ENCODE measurements at places on chromosomes 12 and 14.

DNA sequence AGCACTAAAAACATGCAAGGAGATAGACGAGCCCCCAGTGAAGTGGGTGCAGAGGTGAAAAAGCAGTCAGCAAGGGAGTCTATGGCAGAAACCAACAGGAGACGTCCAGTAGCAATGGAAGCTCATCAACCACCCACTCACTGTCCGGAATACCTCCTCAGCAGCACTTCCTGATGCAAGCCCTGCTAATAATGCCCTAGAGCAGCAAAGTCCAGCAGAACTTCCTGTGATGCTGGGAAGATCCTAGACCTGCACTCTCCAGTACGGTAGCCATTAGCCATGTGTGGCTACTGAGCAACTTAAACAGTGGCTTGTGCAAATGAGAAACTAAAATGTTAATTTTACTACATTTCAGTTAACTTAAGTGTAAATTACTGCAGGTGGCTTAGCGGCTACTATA is 11.0 kb downstream of the SERPINA9 start:
- DNase-seq, result no peak

DNA sequence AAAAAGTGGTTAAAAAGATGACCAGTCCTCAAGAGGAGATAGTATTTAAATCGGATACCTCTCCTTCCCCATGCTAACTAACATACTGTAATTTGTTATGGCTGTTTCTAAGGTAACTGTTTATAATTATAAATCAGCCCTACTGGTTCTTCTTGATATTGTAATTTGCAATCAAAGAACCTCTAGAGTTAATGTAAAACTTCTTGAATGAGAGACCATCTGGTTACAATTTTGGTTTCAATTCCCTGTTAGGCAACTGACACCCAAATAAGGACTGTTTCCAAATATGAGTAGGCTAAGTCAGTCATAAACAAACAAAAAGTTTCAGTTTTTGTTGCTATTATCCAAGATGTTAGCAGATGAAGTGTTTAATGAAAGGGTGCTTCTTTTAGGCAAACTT is 120.2 kb upstream of the DNM1L start:
- no peak for DNase-seq

DNA sequence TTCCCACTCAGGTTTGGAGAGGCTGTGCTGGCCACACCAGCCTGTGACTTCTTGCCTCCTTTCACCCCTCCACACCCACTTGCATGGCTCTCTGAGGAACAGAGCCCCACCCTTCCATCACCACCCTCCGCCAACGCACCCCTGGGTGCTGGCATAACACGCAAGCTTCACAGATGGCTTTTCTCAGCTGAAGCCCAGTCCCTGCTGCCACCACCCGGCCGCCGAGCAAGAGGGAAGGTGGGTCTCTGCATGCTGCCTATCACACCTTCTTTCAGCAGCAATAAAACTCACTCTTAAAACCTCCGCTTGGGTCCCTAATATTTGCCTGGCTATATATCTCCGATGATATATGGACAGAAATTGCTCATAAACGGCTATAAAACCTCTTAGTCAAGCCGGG is 41.6 kb downstream of the SMUG1 start:
- no peak for DNase-seq

GRCh38 chr14:24232645-24233537 is at the start of gene GMPR2:
Gene GMPR2, plus strand, starts transcription at chr14:24232929. Its CDS starts 325 bp downstream, at chr14:24233254.
- no peak for DNase-seq

DNA sequence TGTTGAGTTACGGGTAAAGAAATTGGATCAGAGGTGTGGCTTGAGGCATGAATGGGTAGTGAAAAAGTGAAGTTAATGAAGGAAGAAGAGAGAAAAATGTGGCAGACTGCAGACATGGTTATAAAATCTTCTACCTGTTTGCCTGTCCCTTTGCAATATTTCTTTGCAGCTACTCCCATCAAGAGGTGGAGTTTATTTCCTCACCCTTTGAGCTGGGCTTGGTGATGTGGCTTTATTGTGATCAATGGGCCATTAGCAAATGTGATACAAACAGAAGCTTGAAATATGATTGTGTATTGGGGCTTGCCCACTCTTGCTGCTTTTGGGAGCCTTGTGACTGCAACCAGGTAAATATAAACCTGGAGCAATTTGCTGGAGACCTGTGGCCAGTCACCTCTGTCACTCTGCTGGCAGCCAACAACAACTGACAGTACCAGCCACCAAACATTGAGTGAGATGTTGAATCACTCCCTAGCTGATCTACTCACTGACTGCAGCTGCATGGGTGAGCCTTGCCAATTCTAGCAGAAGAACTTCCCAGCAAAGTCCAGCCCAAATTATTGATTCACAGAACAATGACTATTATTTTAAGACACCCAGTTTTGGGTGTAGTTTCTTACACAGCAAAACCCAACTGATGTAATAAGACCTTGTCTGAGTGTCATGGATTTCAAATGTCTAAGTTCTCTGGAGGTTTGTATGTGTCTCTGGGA is 151.0 kb upstream of the ATP2B1 start:
- no peak for DNase-seq

DNA sequence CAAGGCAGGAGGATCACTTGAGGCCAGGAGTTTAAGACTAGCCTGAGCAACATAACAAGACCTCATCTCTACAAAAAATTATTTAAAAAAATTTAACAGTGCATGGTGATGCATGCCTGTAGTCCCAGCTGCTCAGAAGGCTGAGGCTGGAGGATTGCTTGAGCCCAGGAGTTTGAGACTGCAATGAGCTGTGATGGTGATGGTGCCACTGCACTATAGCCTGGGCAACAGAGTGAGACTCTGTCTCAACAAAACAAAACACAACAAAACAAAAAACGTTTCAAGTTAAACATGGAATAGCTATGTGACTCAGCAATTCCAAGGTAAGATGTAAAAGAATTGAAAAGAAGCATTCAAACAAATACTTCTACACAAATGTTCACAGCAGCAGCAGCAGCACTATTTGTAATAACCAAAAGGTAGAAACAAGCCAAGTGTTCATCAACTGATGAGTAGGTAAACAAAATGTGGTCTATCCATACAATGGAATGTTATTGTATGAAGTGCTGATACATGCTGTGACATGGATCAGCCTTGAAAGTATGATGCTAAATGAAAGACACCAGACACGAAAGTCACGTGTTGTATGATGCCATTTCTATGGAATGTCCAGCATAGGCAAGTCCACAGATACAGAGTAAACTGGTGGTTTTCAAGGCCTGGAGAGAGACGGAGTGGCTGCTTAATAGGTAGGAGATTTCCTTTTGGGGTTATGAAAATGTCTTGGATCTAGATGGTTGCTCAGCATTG is 31.4 kb downstream of the CFAP251 start:
- no peak for DNase-seq

DNA sequence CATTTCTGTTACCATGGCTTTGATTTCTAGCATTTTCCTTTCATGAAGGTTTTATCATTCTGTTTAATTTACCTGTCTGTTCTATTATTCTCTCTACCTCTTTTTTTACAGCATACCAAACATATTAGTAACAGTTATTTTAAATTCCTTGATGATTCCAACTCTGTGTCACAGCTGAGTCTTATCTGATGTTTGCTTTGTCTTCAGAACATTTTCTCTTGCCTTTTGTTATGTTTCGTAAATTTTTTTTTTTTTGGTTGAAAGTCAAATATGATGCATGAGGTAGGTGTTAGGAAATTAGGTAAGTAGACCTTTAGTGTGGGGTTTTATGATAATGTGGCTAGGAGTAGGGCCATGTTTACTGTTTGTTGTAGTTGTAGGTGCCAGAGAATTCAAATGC is 496.4 kb downstream of the FOXG1 start:
- DNase-seq, result no peak

DNA sequence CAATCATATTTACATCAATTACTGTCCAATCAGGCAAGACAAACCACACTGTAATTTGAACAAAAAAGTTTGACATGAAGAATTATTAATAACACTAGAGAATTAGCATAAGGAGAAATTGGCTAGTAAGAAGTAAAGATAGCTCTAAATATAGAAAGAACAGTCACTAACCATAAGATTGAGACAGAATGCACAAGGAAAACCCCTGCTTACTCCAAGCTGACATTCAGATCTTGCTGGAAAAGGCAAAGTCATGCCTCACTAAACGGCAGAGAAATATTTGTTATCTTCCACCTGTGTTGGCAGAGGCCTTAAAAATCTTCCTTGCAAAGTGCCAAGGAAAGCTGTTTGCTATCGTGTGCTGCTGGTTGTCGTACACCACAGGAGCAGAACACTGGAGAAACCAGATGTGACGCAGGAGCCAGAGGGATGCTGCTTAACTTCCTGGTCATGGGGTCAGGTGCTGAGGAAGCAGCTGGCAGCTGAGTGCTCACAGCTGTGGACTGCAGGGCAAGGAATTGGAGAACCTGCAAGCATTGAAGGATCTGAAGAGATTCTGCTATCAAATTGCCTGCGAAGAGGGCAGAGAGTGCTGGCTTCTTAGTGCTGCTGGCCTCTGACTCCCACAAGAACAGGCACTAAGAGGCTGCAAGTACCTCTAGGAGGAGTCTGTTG is 1323.3 kb downstream of the LRFN5 start:
- no peak for DNase-seq

GRCh38 chr14:90381011-90381786 is 15.6 kb upstream of the CALM1 start:
- DNase-seq, result no peak

DNA sequence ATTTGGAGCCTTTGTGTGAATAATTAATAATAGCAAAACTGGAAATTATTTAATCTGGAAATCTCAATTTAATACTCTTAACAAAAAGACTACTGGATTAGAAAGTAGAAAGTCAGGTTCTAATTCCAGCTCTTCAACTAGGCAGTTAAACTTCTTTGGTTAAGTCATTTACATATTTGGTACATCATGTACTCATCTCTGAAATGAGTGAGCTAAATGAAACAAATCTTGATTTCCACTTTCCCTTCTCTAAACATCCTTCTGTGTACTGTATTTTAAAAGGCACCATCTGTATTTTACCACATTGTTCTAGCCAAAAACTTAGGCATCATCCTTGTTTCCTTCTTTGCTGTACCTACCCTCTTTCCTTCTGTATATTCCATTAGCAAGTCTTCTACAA is 26.9 kb downstream of the CRADD start:
- DNase-seq, result no peak

DNA sequence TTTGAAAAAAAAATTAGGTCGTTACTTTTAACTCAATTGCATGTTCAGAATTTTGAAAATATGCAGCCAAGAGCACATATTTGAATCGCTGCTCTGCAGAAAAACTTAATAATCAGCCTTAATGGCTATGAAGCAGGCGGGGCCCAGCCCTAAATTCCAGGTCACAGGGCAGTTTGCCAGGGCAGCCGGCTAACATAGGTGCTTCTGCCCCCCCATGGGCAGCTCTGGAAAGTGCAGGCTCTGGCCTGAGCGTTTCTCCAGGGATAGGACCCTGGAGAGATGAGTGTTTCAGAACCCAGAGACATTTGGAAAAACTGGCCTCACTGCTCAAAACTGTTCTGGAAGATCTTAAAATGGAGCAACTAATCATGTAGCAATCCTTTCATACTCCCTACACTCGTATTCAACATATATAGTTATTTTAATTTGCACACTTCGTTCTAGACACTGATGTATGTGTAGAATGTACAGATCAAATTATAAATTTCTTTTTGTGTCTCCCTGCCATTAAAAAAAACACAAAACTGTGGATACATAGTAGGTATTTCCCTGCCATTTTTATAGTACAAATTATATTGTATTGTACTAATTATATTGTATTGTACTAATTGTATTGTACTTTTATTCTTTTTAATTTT is 26.0 kb upstream of the PTGR2 start:
- peak; percentile 39 for DNase-seq

DNA sequence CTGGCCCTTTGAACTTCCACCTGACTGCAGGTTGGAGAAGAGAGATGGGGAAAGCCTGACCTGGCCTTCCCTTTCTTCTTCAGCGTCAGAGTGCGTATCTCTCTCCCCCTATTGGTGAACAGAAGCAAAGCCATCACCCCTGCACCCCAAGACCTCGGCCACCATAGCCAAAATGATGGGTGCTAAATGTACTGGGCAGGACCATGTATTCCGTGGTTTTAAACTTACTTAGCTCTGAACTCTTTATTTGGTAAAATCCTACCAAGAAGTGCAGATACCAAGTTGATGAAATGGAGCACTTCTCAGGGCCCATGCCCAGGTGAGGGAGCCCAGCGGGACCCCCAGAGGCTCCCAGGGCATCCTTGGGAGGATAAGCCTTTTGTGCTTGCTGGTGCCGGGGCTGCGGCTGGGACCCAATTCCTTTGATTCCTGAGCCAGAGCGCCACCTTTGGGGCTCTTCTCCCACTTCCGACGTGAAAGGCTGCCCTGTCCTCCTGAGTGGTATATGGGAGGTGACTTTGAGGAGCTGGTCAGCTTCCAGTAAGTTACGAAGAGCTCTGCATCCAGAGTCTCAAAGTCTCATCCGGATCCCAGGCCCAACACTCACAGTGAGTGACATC is 9.4 kb downstream of the CCND2 start:
- no peak for DNase-seq

- DNase-seq, result no peak
Measured at GRCh38 chr14:101781240-101782061, 19.9 kb downstream of the PPP2R5C start.

GRCh38 chr14:74267588-74267987 is 28.3 kb downstream of the VSX2 start:
- no peak for DNase-seq

- DNase-seq, result no peak
Measured at GRCh38 chr14:36583893-36584811, 1.7 kb upstream of the NKX2-8 start.

GRCh38 chr14:78982551-78982950 is 812.4 kb downstream of the NRXN3 start:
- DNase-seq, result no peak

DNA sequence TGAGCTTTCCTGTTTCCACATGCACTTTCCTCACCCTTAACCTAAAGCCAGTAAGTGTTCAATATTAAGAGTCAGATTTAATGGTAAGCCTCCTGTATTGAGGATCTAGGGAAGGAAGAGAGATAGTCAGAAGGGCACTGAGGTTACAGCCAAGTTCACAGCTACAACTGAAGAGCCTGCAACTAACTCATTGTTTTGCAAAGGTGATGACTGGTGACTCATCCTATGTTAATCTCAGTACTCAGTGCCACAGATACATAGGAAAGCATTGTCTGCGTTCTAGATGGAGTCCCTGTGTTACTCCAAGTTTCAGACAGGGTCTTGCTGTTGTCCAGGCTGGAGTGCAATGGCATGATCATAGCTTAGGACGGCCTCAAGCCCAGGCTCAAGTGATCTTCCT is 157.0 kb upstream of the RBM19 start:
- DNase-seq, result no peak
